ENCODE measurements at places on chromosomes 3 and 15. TPM values are rescaled to one million over a fixed set of nuclear protein-coding genes. Genes with fewer than 3 reads are reported as not detected.

AEN gene
- 92.9 TPM for total RNA-seq

NOX5 gene
- not detected for total RNA-seq

FHIT gene
- total RNA-seq = 5.7 TPM

CORO2B gene
- 0.08 TPM for total RNA-seq

ENTPD3 gene
- total RNA-seq = not detected

UBAP1L gene
- total RNA-seq = 2.8 TPM
